ENCODE measurements at places on chromosomes 3 and 15. TPM values are rescaled to one million over a fixed set of nuclear protein-coding genes. Genes with fewer than 3 reads are reported as not detected.

The MYZAP gene
- total RNA-seq: 3.9 TPM

The C3orf85 gene
- not detected for total RNA-seq

The MYL3 gene
- total RNA-seq: 7.8 TPM

The ASB14 gene
- 0.05 TPM for total RNA-seq

The PYGO1 gene
- 15.2 TPM for total RNA-seq

The HTR3E gene
- 7.1 TPM for total RNA-seq

- no peak for DNase-seq
These were observed 2.5 kb upstream of the NR1D2 start for GRCh38 chr3:23942546-23942945.

DNA sequence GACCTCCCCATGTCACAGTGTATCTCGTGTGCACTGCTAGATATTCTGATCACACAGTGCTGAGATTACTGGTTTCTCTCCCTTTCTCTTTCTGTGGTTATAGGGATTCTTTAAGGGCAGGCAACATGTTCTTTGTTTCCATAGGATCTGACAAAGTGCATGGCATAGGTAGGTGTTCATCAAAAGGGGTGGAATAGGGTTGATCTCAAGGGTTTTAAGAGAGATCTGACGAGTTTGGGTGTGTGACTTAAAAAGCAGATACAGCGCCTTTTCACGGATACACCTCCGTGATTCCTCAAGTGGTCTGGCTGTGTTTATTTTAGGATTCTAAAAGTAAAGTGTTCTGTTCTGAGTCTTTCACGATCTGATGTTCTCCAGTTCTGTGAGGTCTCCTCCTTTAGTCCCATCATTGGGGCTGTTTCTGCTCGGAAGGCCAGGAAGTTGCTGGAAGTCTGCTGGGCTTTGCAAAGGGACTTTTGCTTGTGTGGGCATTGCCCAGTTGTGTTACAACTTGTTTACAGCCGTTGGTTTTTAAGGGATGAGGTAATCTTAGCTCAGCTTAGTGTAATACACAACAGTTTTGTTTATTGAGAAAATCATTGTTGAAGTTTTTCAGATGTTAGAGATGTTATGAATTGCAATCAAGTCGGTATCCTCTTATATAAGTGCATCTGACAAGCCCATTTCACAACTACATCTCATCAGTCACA is 34.8 kb downstream of the IGF1R start:
- no peak for DNase-seq

DNA sequence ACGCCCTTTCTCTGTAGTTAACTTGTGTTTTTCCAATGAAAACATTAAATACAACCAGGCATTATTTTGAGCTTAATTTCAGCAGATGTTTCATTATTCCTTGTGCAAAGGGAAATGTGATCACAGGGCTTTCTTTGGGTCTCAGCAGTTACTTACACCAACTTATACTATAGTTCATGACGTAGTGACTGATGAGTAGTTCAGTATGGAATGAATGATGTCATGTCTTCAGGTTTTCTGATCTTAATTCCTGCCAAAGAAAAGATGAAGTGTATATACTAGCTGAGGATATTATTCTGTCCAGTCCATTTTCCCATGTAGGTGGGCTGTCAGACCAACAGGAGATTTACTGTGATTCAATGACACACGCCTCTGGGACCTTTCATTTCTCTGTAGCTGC is 61.3 kb downstream of the MYRIP start:
- DNase-seq: no peak

- DNase-seq: no peak
These were observed 411.2 kb downstream of the SHQ1 start for GRCh38 chr3:72436863-72437592.

GRCh38 chr3:17755836-17756235 is 13.4 kb upstream of the TBC1D5 start:
- no peak for DNase-seq

GRCh38 chr15:25943831-25944230 is 80.7 kb upstream of the ATP10A start:
- DNase-seq: no peak

DNA sequence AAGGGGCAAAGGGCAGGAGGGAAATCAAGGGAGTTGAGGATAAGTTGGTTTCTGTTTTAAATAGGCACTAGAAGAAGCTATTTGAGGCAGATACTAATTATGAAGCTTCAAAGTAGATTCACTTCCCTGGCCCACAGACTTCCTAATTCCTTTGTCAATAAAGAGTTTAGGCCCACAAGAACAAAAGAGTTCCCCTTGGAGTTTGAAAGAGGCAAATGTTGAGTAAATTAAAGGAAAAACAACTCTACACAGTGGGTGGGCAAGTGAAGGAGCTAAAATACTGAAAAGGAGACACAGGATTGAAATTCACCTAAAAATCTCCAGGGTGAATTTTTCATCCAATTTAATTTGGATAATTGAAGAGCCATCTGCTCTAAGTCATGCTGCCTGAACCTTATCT is 411.7 kb upstream of the RORA start:
- no peak for DNase-seq

GRCh38 chr15:87712211-87712610 is 544.3 kb downstream of the NTRK3 start:
- no peak for DNase-seq

GRCh38 chr3:143771258-143771657 is 77.0 kb downstream of the SLC9A9 start:
- DNase-seq: no peak

DNA sequence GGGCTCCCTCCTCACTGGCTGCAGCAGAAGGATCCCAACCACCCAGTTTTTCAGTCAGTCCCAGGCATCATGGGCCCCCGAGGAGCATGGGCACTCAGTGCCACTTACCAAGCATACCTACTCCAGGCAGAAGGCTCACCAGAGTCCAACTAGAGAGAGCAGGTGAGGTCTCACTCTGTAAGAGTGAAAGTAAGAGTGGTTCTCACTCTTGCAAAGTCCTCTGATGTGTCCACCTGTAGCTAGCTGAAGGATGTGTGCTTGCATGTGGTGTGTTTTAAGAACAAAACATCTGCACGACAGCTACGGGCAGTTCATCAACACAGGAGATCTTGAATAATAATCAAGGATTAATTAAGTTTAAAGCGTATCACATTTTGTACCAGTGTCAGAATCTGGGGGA is 49.7 kb downstream of the CCK start:
- DNase-seq: no peak

GRCh38 chr3:47010910-47011309 is 31.4 kb downstream of the NBEAL2 start:
- no peak for DNase-seq

GRCh38 chr3:157632075-157632474 is 128.9 kb upstream of the VEPH1 start:
- DNase-seq: no peak

DNA sequence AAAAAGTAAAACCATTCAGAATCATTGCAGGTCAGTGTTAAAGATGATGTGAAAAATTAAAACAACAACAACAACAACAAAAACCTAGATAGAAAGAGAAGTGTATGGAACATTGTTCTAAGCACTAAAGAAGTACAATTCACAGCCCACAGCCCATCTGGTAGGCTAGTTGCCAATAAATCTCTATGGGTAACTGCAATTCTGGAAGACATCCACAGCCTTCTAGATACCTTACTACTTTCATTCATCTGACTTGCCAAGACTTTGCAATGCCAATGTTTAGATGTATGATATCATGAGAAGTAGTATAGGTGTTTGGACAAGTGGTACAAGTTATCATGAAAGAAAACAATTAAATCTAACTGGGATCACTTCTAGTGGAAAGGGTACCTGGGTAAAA is 198.6 kb downstream of the VGLL3 start:
- DNase-seq: peak; percentile 38

Measured in myocyte (in vitro differentiated cells).